ENCODE measurements at places on chromosomes 4 and X.

- no peak for DNase-seq
These were observed at the start of gene PNMA3 for GRCh38 chrX:153055871-153056749. Gene PNMA3 (plus strand): TSS chrX:153056470. CDS start chrX:153057056, 586 bp downstream.

- DNase-seq = no peak
These were observed 28.4 kb downstream of the MAGEB16 start for GRCh38 chrX:35826503-35826902.

DNA sequence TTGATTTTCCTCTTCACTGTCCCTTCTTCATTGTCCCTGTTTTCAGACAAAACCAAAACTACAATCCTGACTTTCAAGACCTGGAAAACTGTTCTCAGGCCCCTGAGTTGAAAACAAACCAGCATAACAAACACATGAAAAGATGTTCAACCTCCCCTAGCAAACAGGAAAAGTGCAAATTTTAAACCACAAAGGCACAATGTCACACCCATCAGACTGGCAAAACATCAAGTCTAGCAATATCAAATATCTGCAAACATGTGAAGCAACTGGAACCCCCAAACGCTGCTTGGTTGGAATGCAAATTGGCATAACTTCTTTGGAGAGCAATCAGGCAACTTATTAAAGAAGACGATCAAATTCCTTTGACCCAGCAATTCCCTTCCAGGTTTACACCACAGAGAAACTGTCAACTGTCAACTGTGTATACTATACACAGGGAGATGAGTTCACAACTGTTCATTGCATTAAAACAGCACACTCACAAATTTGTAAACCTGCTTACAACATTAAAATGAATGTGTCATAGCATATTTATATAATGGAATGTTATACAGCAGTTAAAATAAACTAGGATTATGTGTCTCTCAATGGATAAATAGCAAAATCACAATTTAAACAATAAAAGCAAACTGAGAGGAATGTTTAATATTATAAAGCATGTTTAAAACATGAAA is 7.0 kb downstream of the USP46 start:
- no peak for DNase-seq

GRCh38 chrX:49760290-49760890 is 64.6 kb upstream of the PAGE1 start:
- no peak for DNase-seq

- no peak for DNase-seq
These were observed 1.1 kb downstream of the CXCL1 start for GRCh38 chr4:73870260-73870659.

DNA sequence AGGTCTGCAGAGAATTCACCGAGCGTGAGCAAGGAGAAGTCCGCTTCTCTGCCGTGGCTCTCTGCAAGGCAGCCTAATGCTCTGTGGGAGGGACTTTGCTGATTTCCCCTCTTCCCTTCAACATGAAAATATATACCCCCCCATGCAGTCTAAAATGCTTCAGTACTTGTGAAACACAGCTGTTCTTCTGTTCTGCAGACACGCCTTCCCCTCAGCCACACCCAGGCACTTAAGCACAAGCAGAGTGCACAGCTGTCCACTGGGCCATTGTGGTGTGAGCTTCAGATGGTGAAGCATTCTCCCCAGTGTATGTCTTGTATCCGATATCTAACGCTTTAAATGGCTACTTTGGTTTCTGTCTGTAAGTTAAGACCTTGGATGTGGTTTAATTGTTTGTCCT is 11.3 kb downstream of the UCHL1 start:
- DNase-seq = no peak

DNA sequence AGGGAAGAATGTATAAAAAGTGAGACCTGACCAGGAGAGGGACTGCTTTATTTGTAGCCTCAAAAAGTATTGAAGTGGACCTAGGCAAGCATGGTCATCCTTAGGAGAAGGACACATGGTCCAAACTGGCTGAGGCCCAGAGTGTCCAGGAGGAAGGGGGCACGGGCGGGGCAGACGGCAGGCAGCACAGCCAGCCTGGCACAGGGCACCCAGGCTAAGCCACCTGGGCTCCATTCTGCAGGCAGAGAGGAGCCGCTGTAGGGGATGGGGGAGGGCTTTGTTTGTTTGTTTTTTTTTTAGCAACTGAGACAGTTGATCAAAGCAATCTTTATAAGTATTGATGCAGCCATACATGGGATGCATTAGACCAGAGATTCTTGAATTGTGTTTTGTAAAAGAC is 188.6 kb downstream of the PRDM5 start:
- DNase-seq = no peak

DNA sequence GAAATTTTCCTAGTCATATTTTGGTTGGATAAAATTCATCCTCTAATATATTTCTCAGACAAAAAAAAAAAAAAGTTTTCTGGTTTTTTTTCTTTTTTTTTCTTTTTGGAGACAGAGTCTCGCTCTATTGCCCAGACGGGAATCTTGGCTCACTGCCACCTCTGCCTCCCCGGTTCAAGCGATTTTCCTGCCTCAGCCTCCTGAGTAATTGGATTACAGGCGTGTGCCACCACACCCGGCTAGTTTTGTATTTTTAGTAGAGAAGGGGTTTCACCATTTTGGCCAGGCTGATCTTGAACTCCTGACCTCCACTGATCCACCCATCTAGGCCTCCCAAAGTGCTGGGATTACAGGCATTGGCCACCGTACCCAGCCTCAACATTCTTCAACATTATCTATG is 432.7 kb upstream of the PABPC4L start:
- no peak for DNase-seq

- no peak for DNase-seq
These were observed 2325.2 kb downstream of the PCDH7 start for GRCh38 chr4:33045334-33045733.

GRCh38 chr4:138815811-138816210 is 199.8 kb upstream of the NOCT start:
- DNase-seq = no peak

- DNase-seq = no peak
These were observed 425.0 kb downstream of the FAT4 start for GRCh38 chr4:125739760-125740159.

- DNase-seq = no peak
These were observed 1.0 kb downstream of the SHISA3 start for GRCh38 chr4:42398171-42398870.

DNA sequence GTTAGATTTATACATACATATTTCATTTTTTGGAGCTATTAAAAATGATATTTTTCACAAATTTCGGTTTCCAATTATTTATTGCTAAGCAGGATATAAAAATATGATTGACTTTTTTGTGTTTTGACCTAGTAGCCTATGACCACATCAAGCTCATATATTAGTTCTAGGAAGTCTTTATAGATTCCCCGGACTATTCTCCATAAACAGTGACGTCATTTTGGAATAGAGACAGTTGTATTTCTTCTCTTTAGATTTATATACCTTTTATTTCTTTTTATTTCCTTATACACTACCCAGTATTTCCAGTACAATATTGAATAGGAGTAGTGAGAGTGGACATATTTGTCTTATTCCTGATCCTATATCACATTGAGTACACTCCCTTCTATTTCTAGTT is 31.8 kb downstream of the DDX53 start:
- DNase-seq = no peak

GRCh38 chrX:137278825-137279224 is 245.0 kb upstream of the GPR101 start:
- DNase-seq = no peak

GRCh38 chrX:119429471-119429870 is 30.3 kb downstream of the SLC25A43 start:
- no peak for DNase-seq

DNA sequence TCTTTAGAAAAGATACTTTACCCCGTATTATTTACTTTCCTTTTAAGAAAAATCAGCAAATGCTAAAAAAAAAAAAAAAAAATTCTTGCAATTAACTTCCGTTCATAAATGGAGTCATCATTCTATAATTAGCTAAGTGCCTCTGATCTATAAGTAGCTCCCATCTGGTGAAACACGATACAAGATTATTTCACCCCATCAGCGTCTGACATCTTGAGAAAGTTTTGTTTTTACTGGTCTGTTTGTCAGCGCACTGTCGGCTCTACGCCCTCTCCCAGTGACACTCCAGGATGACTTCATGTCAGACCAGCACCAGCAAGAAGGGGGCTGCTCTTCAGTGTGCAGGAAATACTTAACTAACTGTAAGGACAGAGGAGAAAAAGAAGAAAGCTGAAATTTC is 108.3 kb downstream of the AFAP1 start:
- DNase-seq = no peak

DNA sequence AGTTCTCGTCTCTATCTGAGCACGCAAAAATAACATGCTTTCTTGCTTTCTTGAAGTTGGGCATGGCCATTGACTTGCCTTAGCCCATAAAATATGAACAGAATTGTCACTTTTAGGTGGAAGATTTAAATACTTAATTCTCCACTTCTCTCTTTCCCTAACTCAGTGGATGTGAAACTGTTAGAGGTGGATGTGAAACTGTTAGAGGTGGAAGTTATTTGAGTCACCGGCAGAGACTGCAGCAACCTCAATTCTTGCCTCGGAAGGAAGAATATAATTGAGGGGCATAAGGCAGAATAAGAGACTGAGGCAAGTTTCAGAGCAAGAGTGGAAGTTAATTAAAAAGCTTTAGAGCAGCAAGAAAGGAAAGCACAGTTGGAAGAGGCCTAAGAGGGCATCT is 2.8 kb upstream of the PARM1 start:
- DNase-seq = no peak

GRCh38 chrX:3262901-3263300 is 83.6 kb downstream of the MXRA5 start:
- DNase-seq = no peak

GRCh38 chr4:6408263-6408662 is 64.2 kb downstream of the PPP2R2C start:
- DNase-seq = no peak

GRCh38 chr4:78332976-78333375 is 218.6 kb upstream of the ANXA3 start:
- DNase-seq = no peak

DNA sequence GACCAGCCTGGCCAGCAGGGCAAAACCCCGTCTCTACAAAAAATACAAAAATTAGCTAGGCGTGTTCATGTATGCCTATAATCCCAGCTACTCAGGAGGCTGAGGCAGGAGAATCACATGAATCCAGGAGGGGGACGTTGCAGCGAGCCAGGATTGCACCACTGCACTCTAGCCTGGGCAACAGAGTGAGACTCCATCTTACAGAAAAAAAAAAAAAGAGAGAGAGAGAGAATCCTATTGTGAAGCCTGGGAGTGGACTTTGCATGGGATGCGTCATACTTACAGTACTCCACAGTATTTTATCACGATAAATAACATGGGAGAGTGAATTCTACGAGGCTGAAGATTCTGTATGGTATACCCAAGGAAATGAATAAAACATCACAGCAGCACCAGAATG is 139.6 kb downstream of the AASDH start:
- no peak for DNase-seq

GRCh38 chrX:94256396-94256795 is 582.4 kb downstream of the FAM133A start:
- no peak for DNase-seq

DNA sequence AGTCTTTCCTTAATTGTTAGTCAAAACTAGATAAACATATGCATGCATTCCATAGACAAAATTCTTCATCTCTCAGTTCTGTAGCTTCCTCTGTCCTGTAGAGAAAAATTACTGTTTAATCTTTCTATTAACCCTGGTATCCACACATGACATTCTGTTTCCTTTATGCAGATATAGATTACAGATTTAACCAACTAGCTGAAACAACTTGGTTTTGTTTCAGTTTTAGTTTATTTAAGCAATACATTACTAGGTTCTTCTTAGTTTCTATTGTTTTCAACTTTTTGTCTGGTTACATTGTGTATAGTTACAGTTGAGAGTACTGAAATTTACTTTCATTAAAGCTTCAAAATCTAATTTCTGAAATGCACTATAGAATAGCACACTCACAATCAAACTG is 933.9 kb upstream of the EPHA5 start:
- no peak for DNase-seq

- no peak for DNase-seq
These were observed 88.1 kb upstream of the PLAC1 start for GRCh38 chrX:134746410-134746785.

- no peak for DNase-seq
These were observed 190.6 kb downstream of the FRAS1 start for GRCh38 chr4:78247536-78248285.

DNA sequence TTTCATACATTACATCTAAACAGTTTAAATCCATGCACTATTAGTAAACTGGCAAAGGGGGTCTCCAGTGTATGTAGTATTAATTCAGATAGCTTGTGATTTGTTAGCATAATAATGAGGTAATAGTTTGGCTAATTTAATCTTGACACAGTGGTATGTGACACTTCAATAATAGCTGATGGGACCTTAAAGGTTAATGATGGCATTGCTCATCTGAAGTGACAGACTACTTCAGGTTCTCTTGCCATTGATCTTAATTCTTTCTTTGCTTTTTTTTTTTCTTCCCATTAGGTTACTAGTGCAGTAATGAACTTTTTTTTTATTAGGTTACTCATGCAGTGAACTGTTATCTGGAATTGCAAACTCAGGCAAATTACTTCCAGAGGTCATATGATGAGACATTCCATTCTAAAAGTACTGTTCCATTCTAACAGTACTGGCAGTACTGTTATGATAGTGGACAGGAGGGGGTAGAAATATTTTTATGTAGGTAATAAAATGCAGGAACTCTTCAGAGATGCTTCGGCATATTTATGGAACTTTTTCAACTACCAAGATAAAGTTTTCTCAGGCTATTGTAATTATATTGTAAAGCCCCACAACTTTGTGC is 911.3 kb upstream of the LCORL start:
- no peak for DNase-seq

- DNase-seq = no peak
These were observed 266.4 kb downstream of the ARHGAP24 start for GRCh38 chr4:85741381-85741780.

Measured in HuH-7.5 (cell line).